ENCODE measurements at places on chromosomes 2 and 18.

DNA sequence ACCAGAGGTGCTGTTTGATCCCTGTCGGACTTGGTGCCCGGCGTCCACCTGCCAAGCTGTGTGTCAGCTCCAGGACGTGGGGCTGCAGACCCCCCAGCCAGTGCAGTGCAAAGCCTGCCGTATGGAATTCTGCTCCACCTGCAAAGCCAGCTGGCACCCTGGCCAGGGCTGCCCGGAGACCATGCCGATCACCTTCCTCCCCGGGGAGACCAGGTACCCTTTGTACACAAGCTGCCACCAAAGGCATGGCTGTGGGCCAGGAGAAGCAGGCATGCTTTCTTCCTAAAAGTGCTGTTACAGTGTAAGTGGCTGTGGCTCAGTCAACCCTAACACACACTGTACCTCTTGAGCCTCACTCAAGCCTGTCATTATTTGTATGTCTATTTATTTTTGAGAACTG lies 103.3 kb downstream of the RNF144A start:
- no peak for DNase-seq

DNA sequence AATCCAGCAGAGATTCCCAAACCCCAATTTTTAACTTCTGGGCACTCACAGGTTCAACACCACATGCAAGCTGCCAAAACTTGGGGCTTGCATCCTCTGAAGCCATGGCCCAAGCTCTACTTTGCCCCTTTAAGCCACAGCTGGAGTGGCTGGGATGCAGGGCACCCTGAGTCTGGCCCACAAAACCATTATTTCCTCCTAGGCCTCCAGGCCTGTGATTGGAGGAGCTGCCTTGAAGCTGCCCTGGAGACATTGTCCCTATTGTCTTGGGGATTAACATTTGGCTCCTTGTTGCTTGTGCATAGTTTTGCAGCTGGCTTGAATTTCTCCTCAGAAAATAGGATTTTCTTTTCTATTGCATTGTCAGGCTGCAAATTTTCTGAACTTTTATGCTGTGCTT lies 109.8 kb upstream of the RPRM start:
- DNase-seq: no peak

DNA sequence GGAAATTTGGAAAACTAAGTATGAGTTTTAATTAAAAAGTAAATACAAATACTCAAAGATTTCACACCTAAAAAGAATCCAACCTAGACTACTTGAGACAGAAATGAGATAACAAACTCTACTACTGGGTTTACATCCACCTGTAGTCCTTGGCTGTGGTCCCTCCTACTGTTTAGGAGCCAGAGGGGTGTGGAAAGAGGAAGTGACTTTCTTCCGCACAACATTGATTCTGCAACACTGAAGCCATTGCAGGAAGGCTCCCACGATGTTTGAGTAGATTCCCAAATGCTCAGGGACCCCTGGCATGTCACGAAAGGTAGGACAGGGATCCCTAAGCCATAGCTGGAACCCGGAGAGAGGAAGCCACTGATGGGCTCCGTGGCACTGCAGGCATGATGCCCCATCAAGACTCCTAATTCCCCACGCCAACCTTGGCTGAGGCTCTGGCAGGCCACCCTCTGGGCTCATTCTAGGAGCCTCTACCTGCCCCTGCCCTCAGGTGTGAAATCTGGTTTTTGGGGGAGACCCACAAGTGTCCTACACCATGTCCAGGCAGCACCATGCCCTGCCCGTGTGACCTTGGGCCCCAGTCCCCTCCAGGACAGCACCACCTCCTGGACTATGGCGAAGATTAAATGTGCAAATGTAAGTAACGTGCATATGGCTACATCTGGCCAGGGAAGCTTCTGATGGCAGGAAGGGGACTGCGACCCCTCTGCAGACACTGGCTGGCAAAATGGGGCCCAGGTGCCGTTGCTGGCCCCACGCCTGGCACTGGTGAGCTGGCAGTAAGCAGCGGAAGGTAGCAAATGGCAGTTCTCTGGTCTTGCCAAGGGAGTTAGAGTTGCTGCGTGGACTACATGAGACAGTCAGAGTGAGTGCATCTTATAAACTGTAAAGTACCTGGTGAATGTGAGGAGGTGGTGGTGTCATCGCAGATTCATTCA lies 38.2 kb upstream of the MAL start:
- DNase-seq: no peak

DNA sequence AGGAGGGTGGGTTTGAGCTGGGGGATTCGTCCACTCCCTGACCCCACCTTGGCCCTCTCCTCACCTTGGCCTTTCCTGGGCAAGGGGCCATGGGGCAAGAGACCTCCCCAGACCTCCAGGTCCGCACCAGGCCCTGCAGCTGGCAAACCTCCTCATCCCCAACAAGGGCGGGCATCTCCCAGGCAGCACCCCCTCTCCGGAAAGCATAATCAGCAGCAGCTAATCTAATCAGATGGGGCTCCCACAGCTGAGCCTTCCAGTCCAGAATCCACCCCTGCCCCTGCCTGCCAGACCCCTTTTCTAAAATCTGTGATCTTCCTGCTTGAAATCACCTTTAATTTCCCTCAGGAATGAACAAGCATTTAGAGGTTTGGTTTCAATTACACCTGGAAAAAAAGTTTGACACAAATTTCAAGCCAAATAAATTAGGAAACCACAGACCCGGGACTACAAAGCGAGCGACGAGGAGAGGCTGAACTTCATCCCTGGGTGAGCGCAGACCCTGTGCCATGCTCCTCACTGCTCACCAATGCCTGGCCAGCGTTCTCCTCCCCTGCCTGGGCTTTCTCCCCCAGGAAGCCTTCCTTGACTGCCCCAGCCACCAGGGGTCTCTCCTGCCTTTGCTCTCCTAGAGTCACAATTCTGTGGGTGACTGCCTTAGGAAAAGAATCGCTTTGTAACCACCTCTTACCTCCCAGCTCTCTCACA lies 143.0 kb upstream of the MYCN start:
- no peak for DNase-seq

- no peak for DNase-seq
Measured at GRCh38 chr2:69742322-69742952, 503 bp downstream of the ANXA4 start.

- no peak for DNase-seq
Measured at GRCh38 chr2:196703695-196704094, 64.2 kb downstream of the CCDC150 start.

DNA sequence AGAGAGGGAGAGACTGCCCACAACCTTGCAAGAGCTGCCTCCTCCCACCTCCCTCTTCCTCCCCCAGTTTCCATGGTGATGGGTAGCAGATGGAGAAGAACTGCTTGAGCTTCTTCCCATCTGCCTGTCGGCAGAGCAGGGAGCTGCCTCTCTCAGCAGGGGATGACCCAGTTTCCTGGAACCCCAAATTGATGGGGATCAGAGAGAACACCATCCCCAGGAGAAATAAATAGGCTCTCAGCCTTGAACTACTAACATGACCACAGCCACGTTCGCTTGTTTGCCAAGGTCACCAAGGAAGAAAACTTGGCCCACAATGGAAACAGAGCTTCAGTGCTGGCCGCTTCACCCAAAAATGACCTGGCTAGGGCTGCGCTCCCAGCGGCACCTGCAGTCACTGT lies 82.2 kb downstream of the ADD2 start:
- DNase-seq: no peak

DNA sequence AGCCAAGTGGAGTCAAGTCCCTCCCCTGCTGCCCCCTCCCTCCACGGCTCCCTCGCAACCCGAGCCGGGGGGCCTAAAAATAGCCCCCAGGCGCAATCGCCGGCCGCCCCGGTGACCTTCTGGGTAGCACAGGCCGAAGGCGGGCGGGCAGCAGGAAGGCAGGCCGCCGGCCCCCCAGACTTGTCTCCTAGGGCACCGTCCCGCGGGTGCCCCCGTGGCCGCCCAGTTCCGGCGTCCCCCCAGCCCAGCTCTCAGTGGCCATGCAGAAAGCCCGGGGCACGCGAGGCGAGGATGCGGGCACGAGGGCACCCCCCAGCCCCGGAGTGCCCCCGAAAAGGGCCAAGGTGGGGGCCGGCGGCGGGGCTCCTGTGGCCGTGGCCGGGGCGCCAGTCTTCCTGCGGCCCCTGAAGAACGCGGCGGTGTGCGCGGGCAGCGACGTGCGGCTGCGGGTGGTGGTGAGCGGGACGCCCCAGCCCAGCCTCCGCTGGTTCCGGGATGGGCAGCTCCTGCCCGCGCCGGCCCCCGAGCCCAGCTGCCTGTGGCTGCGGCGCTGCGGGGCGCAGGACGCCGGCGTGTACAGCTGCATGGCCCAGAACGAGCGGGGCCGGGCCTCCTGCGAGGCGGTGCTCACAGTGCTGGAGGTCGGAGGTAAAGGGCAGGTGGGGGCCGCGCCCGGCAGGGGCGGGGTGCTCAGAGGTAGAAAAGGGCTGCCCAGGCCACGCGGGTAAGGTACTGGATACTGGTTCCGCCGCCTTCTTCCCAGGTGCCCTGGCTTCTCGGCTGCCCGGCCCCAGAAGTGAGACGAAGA lies at the start of gene SPEG:
TSS of gene SPEG (plus strand) at position 126 of the 808 bp plus-strand sequence. CDS start at position 261, 135 bp downstream.
- DNase-seq: no peak

DNA sequence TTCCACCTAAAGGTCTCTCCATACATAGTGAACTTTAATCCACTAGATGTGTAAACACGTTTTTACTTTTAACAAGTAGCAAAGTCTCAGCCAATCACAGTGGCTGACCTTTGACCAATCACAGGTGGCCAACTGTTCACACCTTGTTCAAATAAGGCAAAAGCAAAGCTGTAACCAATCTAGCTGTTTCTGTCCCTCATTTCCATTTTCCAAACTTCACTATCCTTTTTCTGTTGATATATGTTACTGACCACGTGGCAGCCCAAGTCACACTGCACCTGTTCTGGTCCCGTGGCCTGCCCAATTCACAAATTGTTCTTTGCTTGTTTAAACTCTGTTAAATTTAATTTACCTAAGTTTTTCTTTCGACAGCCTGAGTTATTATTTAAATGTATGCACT lies 393.5 kb upstream of the NETO1 start:
- no peak for DNase-seq

- DNase-seq: no peak
Measured at GRCh38 chr2:120767486-120768005, 31.9 kb downstream of the GLI2 start.

DNA sequence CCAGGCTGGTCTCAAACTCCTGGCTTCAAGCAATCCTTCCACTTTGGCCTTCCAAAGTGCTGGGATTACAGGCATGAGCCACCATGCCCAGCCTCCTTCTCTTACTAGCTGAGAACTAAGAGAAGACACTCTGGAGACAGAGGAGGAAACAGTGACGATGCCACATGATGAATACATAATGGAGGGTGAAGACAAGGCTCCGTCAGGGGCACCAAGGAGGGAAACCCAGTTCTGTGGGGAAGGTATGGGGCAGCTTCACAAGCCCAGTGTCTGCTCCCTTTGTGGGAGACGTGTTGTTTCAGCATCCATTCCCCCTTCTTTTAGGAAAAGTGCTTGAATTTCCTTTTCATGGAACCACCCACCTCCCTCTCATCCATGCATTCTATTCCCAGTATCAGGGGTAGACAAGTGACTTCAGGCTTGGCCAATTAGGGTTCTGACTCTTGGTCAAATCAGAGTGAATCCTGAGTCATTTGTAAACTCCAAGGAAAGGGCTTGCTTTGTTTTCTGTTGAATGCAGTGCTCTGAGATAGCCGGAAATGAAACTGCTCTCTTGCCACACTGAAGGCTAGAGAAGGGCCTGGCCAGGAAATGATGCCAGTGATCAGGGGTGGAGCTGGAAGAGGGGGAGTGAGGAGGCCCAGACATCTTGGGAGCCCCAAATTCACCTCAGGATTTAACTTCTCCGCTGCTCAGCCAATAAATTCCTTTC lies 23.7 kb downstream of the TMEM127 start:
- DNase-seq: no peak

DNA sequence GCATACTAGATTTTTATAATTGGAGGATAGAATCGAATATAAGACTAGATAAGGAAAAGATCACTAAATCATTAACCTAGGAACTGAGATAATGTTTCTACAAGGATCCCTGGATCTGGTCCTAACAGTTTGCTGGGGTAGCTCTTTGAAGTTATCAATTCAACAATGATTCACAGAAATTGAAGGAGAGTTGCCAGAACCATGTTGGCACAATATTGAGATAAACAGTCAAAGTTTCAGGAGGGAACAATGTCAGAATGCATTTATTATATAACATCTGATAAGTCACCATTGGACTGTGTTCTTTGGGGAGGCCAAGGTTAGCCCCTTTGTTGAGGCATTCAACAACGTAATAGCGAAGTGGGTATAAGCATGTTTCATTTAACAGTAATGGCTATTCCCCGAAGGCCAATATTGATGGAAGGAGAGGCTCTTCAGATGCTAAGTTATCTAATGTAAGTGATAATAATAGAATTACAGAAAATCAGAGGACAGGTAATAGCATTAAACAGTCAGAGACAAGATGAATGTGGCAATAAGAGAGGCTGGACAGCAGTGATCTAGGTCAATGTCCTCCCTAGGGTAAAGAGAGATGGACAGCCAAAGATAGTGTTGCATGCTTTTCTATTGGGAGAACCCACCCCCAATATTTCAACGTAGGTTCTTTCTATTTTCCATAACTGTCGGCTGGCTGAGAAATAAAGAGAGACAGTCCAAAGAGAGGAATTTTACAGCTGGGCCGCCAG lies 604.8 kb upstream of the GYPC start:
- DNase-seq: no peak

DNA sequence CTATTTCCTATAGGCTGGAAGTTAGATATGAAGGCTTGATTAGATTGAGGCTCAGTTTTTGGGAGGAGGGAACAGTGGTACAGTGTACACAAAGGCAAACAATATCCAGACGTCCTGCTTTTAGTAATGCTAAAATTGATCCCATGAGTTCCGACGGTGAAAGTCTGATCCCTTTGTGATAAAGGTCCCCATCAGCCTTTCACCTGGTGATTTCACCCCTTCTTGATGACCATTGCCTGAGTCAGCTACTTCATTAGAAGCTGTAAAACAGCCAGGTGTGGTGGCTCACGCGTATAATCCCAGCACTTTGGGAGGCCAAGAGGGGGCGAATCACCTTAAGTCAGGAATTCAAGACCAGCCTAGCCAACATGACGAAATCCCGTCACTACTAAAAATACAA lies 29.7 kb downstream of the TWSG1 start:
- DNase-seq: no peak
